ENCODE measurements at places on chromosomes 3 and 15. TPM values are rescaled to one million over a fixed set of nuclear protein-coding genes. Genes with fewer than 3 reads are reported as not detected.

RTP1 gene
- not detected for total RNA-seq

UBE3A gene
- total RNA-seq: 48.8 TPM

GALNT15 gene
- total RNA-seq: 27.0 TPM

SSUH2 gene
- not detected for total RNA-seq

AMIGO3 gene
- under 0.01 TPM for total RNA-seq

INAFM2 gene
- total RNA-seq: 11.3 TPM

WWTR1 gene
- 142 TPM for total RNA-seq

CGNL1 gene
- 17.9 TPM for total RNA-seq

CCR9 gene
- not detected for total RNA-seq

SCG5 gene
- total RNA-seq: 0.44 TPM

VGLL3 gene
- 0.22 TPM for total RNA-seq

FGF12 gene
- 1.6 TPM for total RNA-seq
